Activated CD4-positive, alpha-beta T cell treated with anti-CD3 and anti-CD28 coated beads, Interleukin-2, amount 50 U/mL, for 4 hours (primary cell): ENCODE measurements at places on chromosomes 13 and 19.

DNA sequence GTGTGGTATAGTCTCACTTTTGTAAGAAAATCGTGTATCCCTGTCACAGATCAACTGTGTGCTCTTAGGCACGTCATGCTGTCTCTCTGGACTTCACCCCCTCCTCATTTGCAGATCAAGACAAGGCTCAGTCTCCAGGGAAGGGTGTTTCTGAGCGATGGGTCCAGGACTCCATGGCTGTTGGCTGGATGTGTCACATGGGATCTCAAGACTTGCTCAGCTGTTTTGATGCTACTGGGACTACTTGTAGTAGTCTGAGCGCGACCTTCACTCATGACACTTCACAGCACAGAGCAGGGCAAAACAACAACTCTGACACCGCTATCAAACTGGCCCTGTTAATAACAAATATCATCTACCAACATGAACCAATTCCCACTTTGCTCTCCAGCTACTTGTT is 36.2 kb downstream of the SMAD9 start:
- DNase-seq = no peak

GRCh38 chr19:35116072-35116801 is 614 bp downstream of the FXYD3 start:
- DNase-seq = no peak

DNA sequence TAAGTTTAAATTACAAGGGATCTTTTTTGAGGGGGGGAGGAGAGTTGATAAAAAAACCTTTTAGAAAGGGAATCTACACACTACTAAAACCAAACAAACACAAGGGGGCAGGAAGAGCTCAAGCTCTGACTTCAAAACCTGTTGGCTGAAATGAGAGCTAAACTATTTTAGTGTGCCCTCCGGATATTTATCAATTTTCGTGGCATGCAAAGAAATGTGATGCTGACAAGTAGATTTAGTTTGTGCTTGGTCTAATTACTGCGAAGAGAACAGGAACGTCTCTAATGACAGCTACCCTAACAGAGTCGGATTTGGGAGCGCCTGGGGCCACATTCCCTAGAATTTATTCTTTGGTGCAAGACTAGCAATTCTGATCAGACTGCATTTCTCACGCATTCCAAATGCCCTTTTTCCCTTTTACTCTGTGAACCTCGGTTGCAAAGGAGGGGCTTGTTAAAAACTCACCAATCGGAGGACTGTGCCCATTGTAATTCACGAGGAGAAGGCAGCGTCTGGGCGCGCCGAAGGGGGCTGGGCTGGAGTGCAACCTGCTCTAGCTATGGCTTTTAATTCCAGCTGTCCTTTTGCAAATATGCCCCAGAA is 802 bp upstream of the FREM2 start:
- DNase-seq = no peak

DNA sequence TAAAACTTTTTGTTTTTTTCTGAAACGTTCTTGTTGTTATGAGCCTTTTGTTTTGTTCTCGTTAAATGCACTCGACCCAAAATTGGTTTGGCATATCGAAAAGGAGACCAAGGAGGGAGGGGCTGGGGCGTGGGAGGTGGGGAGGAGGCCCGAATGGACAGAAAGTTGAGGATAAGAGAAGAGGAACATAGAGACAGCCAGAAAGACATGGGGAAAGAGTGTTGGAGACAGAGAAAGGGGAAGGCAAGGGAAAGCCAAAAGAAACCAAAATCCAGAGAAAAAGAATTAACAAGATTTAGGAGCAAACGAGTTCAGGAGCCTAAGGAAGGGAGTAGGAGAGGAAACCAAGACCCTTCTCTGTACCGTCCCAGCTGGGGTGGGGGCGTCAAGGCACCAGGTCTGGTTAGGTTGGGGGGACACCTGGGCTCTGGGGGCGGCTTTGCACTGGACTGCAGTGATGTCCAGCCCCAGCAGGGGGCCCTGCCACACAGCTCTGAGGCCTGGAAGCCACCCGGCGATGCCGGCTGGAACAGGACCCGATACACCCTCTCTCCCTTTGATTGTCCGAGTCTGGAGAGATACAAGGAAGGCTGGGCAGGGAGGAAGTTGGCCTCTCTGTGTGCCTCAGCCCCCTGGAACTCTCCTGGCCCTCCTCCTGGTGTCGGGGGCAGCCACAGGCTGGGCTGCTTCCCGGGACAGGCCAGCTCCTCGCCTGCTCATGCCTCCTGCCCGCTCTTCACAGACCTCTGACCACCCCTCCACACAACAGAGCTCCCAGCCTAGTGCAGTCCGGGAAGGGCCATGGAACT is 11.6 kb upstream of the ASF1B start:
- peak; percentile 37 for DNase-seq

GRCh38 chr13:113201815-113202214 is 6.7 kb downstream of the PCID2 start:
- DNase-seq = no peak

DNA sequence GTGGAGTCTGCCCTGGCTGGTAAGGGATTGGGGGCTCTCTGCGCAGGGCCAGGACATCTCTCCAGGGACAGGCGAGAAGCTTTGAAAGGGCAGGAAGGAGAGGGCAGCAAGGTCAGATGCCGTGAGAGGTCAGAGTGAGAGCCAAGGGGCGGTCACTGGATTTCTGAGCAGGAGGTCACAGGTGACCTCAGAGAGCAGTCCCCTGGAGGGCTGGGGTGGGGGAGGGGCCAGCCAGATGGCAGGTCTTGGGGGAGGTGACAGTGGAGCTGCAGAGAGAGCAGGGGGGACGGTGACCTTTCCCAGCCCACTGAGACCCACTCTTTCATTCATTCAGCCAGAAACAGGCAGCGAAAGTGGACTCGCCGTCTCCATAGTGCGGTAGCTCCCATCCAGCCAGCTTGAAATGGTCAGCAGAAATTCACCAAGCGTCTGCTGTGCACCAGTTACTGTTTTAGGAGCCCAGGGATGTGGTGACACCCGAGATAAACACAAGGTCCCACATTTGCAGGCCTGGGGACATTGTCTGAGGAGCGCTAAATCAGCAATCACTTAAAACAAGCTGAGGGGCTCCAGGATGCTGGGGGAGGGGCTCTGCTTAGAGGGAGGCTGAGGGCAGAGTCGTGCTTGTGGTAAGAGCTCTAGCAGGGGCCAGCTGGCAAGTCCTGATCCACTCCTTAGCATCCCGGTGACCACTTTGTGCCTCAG is 10.2 kb downstream of the CARM1 start:
- DNase-seq = no peak

DNA sequence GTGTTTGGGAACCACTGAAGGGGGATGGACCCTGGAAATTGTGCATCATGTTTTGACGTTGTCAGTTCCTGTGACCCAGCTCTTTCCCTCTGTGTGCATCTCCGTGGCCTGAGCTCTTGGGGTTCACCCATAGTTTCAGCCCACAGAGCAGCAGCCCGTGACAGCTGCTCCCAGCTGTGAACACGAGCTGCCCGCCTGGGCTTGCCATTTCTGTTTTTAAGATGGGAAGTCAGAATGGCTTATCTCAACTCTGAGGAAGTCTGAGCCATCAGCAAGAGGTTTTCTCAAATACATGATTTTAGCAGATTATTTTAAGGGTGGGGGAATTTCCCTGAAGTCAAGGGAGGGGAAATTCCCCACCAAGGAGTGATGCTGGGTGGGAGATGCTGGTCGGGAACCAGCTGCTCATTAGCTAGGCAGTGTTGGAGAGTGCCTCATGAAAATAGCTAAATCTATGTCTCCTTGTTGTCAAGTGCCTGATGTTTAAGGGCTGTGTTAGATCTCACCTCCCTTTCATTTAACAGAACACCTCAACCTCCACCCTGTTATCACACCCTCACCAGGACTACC is 34.8 kb upstream of the C1QTNF9 start:
- DNase-seq = peak; percentile 61

GRCh38 chr13:84445776-84446175 is 563.5 kb upstream of the SLITRK1 start:
- DNase-seq = no peak

DNA sequence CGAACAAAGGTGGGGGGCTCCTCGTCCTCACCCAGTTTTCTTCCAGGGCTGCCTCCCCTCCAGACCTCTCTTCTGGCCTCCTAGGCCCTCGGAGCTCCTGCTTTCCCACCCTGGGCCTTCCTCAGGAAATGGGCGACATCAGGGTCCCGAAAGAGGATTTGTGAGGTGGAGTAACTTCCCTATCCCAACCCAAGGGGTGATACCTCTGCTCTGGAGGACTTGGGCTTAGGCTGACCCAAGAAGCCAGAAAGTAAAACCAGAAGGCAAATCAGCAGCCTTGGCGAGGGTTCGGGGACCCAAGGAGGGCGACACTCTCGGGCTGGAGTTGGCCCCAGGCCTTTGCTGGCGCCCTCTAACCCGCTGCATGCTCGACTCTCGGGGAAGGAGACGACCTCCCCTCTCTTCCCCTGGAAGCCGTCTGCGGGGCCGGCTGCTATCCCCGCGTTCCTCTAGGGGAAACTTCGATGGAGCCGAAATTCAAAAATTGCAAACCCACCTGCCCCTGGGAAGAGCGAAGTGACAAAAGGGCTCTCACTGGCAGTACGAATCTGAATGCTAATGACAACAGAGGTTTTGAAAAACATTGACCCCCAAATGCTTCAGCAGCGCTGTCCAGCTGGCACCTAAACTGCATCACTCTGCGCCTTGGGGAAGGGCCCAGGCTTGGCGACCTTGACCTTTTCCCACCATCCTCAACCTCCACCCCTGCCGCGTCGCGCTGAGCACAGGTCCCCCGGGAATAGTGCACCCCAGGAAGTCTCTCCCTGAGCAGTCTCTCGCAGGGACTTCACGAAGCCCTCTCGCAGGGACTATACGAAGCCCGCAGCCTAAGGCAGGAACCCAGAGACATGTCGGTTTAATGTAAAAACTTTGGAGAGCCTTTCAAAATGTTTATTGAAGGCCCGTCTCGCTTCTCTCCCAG is 2.4 kb downstream of the PDX1 start:
- DNase-seq = no peak

- DNase-seq = no peak
Measured at GRCh38 chr19:1295169-1296012, 9.7 kb downstream of the EFNA2 start.

DNA sequence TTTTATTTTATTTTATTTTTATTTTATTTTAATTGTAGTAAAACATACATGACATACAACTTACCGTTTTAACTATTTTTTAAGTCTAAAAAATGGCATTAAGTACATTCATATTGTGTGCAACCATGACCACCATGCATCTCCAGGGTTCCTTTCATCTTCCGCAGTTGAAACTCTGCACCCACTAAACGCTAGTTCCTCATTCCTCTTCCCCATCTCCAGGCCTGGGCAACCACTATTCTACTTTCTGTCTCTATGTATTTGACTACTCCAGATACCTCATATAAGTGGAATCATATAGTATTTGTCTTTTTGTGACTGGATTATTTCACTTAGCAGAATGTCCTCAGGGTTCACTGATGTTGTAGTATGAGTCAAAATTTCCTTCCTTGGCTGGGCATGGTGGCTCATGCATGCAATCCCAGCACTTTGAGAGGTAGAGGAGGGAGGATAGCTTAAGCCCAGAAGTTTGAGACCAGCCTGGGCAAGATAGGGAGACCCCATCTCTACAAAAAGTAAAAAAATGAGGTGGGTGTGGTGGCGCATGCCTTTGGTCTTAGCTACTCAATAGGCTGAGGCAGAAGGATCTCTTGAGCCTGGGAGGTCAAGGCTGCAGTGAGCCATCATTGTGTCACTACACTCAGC is 55.7 kb upstream of the ZNF507 start:
- DNase-seq = no peak

DNA sequence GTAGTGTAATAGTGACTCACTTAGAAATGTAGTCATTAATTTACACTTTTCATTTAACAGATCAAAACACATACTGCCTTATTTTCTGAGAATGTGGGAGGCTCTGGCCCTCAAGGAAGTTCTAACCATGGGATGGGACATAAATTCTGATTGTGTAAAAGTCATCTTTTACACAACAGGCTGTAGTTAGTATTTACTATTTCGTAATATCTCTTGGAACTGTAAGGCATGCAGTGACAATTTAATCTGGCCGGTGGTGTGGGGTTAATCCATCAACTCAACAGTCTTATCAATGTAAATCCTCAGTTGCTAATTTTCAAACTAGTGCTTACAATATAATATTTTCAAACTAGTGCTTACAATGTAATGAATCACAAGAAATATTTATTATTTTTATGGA is 1599.2 kb downstream of the EFNB2 start:
- no peak for DNase-seq

DNA sequence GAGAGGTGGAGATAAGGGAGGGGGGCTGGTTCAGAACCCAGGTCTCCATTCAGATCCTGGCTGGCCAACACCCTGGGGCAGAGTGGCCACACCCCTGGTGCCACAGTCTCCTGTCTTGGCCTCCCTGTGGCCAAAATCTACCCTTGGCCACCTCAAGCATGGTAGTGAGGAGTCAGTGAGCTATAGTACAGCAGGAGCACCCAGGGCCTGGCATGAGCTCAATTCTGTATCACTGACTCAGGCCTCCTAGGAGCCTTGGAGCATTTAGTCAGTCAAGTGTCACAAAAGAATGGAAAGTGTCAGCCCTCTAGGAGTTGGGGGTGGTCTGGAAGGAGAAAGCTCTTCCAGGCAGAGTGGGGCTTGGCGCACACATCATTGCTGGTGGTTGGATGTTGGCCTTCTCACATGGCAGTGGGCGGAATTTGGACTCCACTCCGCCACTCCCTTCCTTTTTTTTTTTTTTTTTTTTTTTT is 6.6 kb upstream of the CD79A start:
- DNase-seq = no peak

GRCh38 chr13:40664350-40665125 is 1.9 kb downstream of the FOXO1 start:
- DNase-seq = peak; percentile 49

DNA sequence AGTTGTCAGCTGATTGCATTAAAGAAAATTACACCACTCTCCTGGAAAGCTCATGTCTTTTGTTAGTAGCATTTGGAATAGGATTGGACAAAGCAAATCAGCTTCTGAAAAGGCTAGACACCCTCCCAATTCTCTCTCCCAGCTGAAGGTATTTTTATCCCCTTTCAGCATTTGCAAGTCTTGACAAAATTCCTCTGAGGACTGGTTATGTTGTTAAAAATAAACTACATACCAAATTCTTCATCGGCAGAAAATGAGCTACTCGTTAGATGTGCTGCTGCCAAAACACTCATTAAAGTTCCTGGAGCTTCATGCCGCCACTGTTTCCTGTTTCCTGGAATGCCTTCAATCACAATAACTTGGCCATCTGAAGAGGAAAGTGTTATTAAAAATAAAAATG is 37.1 kb downstream of the UTP14C start:
- DNase-seq = no peak

GRCh38 chr13:41582027-41582463 is 124.7 kb downstream of the RGCC start:
- DNase-seq = no peak

GRCh38 chr13:27997904-27998522 is 9.5 kb upstream of the URAD start:
- DNase-seq = no peak

GRCh38 chr13:100707818-100708740 is 33.5 kb upstream of the TMTC4 start:
- DNase-seq = no peak

- no peak for DNase-seq
Measured at GRCh38 chr13:85366759-85367417, 432.3 kb downstream of the SLITRK6 start.

GRCh38 chr13:109569958-109570711 is 216.2 kb downstream of the IRS2 start:
- DNase-seq = peak; percentile 2

- DNase-seq = no peak
Measured at GRCh38 chr13:30074431-30074830, 224.0 kb upstream of the UBL3 start.

GRCh38 chr19:53507523-53508442 is 30.2 kb upstream of the ZNF331 start:
- DNase-seq = no peak

- no peak for DNase-seq
Measured at GRCh38 chr13:73608711-73609485, 525.3 kb downstream of the KLF12 start.

- no peak for DNase-seq
Measured at GRCh38 chr19:3653081-3653795, 26.6 kb upstream of the CACTIN start.
